ENCODE measurements at places on chromosomes 5 and 9. TPM values are rescaled to one million over a fixed set of nuclear protein-coding genes. Genes with fewer than 3 reads are reported as not detected.

- no peak for DNase-seq
These were observed 213.8 kb upstream of the ACTBL2 start for GRCh38 chr5:57696389-57696769.

PCDHGA3 gene
- total RNA-seq, result 10.3 TPM

PDCD1LG2 gene
- total RNA-seq, result 1.9 TPM

GRCh38 chr9:6758248-6758497 is 400 bp downstream of the KDM4C start:
- DNase-seq, result no peak

GRCh38 chr9:136582977-136583735 is 37.3 kb upstream of the NOTCH1 start:
- no peak for DNase-seq

GRCh38 chr9:134323741-134324358 is 2.4 kb upstream of the RXRA start:
- DNase-seq, result peak; percentile 40

- DNase-seq, result no peak
These were observed 33.2 kb downstream of the FBXO38 start for GRCh38 chr5:148416921-148417320.

- no peak for DNase-seq
These were observed 17.9 kb downstream of the SLC1A3 start for GRCh38 chr5:36624277-36624676.

DNA sequence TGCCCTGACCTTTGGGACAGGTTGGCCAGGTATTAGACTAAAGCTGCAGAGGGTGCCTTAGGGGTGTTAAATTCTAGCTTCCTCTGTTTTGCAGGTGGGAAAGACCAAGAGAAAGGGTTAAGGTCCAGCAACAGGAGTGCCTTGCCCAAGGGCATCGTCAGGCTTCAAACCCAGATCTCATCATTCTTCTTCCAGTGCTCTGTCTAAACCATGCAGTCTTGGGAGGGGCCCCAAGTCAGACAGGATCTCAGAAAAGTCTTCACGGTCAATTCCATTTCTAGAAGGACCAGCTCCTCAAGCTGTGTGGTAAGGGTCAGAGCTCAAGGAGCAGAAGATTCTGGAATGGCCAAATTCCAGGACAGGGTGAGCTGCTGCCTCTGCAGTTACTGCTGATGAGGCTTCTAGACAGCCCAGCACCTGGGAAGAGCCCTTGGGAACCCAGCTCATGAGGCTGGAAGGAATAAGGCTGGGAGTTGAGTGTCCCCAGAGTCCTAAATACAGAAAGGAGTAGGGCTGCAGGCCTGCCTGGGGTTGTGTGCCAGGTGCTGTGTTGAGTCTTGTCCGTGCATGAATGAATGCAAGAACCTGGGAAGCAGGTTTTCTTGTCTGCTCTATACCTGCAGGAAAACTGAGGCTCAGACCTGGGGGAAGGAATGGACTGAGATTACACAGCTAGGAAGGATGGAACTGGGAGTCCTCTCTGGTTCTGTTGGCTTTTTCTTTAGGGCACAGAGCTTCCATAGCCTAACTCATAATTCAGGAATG is 69.3 kb downstream of the WWC1 start:
- no peak for DNase-seq

IL31RA gene
- 7.6 TPM for total RNA-seq

- peak; percentile 87 for DNase-seq
These were observed 144.1 kb downstream of the MAT2B start for GRCh38 chr5:163649514-163649913.

DNA sequence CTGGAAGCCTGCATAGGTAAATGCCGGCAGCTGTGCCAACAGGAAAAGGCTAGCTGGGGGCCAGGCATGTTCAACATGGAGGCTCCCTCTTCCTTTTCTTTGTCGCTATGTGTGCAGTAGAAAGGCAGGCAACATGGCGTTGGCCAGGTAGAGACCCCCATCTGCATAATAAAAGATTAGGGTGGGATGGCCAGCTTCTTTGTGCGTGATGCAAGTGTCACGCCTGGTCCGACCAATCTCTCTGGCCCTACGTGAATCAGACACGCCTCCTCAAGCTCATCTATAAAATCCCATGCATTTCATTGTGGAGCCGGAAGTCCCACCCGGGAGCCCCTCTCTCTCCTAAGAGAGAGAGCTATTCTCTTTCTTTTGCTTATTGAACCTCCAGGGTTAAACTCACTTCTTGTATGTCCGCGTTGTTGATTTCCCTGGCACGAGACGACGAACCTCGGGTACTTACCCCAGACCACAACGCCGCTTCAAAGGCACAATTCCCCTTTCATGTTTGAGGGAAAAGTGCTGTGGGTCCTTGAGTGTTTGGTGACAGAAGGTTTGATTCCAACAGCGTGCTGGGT is 25.0 kb upstream of the C5orf47 start:
- DNase-seq, result no peak

PNPLA7 gene
- total RNA-seq, result 0.14 TPM

Data from H4 (cell line).